Right forelimb (tissue), 1 donor: ENCODE measurements at places on chromosomes 5 and 9.

GRCh38 chr9:82601293-82601771, 461.6 kb downstream of the RASEF start:
- DNase-seq, result peak; percentile 53

GRCh38 chr5:91946870-91947269, 563.8 kb upstream of the ARRDC3 start:
- no peak for DNase-seq

DNA sequence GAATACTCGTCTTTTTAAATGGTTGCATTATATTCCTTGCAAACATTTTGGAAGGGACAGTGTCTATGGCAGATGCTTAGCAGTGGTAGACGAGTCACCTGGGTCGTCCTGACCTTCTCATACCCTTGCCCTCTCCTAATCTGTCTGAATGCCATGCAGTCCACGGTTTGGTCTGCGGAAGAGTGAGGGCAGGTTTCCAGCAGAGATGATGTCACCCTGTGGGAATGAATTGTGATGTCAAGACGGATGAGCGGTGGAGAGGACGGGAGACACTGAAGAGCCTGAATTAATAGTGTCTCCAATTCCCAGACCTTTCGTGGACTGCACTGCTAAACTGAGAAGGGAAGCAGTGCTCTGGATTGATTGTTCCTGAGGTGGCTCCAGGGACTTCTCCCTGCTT, 329.0 kb upstream of the PANK3 start:
- no peak for DNase-seq

GRCh38 chr9:33781736-33782135, 13.6 kb upstream of the PRSS3 start:
- DNase-seq, result no peak

- DNase-seq, result no peak
These were observed 79.1 kb upstream of the LMX1B start for GRCh38 chr9:126534431-126535186.

DNA sequence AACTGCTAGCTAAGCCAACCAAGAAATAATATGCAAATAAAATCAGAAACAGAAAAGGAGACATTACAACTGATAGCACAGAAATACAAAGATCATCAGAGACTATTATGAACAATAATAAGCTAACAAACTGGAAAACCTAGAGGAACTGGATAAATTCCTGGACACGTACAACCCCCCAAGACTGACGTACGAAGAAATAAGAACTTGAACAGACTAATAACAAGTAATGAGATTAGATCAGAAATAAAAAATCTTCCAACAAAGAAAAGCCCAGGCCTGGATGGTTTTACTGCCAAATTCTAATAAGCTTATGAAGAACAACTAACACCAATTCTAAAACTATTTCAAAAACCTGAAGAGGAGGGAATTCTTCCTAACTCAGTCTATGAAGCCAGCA, 67.9 kb downstream of the EPB41L4A start:
- DNase-seq, result no peak

GRCh38 chr5:35237580-35238376, 7.5 kb upstream of the PRLR start:
- no peak for DNase-seq

DNA sequence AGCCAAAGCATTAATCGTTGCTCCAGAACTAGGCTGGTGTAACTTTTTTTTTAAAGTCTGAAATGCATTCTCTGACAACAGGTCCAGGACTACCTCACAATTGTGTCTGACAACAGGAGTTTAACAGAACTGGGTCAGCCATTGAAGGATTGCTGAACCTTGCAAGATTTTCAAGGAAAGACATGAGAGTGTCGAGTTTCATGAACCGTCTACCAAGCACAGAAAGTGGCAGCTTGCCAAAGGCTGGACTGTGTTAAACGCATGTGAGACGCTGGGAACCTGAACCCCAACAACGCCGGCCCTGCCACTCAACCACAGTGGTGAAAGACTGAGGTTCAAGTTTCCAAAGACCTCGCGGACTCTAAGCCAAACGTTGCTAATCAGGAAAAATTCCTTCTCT, 79.1 kb downstream of the LHFPL2 start:
- peak; percentile 69 for DNase-seq

DNA sequence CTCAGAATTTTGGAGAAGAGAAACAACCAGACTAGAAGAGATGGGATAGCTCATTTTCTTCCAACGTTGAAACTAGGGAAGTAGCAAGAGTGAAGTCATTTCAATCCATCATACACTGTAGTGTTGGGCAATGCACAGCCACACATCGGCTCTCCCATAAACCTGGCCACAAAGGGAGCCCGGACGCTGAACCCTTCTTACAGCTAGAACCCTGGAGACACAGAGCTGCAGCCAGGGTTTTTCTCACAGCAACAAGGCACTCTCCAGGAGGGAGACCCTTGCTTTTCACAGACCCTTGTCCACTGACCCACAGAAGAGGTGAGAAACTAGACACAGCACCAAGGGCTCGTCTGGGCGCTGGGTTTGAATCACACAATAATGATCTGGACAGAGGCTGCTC, 101.4 kb upstream of the FSTL4 start:
- DNase-seq, result no peak

DNA sequence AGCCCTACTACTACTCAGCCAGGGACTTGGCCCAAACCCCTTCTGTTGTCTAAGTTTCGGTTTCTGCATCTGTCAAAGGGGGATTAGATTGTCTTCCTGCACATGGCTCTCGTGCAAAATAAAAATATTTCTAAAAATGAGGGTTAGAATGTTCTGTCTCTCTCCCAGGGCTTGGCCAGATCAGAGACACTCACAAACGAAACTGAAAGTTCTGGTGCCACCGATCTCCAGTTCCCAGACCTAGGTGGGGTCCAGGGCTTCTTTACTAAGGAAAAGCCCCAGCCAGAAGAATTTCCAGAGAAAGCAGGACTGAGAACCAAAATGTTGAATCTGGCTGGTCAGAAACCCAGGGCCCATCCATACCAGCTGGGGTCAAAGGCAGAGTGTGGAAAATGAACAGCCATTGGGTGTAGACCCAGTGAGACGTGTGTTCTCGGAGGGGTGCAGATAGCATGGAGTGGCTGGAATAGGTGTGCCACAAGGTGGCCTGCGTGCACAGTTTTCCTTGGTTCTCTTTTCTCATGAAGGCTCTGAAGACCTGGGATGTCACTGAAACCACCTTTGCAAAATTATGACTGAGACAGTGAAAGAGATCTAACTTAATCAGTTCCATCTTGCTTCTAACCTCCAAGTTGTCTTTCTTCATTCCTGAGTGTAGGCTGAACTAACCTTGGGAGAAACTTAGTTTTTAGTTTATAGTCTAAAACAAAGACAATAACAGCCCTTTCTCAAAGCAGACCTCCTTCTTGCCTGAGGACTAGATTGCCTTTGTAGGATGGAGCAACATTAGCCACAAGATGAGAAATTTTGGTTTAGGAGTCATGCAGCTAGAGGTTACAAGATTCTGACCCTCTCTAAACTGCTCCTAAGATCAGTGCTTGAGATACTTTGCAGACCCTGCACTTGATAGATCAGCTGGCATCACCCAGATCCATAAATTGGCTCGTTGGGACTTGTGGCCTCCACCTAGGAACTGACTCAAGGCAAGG, 2.3 kb upstream of the SLC23A1 start:
- DNase-seq, result no peak

DNA sequence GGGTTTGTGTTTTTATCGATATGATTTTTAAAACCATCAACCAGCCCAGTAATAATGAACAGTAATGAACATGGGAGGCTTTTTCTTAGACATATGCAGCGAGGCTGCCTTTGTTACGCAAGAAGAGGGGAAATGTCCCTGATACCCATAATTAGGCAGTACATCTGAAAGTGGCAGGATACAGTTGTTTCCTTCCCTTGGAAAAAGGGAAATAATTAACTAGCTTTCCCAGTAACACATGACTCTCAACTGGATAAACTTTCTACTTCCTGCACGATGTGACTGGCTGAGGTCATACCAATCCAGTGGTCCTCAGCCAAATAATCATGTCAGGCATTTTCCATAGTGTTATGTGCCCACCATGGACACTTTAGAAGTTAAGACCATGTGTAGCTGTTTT, 431.6 kb upstream of the C9orf72 start:
- DNase-seq, result no peak

GRCh38 chr9:128633057-128633456, 23.6 kb downstream of the DYNC2I2 start:
- DNase-seq, result no peak

- DNase-seq, result no peak
These were observed 4.0 kb downstream of the NADK2 start for GRCh38 chr5:36237751-36238150.

- DNase-seq, result no peak
These were observed 104.2 kb upstream of the PANK3 start for GRCh38 chr5:168683247-168683926.

DNA sequence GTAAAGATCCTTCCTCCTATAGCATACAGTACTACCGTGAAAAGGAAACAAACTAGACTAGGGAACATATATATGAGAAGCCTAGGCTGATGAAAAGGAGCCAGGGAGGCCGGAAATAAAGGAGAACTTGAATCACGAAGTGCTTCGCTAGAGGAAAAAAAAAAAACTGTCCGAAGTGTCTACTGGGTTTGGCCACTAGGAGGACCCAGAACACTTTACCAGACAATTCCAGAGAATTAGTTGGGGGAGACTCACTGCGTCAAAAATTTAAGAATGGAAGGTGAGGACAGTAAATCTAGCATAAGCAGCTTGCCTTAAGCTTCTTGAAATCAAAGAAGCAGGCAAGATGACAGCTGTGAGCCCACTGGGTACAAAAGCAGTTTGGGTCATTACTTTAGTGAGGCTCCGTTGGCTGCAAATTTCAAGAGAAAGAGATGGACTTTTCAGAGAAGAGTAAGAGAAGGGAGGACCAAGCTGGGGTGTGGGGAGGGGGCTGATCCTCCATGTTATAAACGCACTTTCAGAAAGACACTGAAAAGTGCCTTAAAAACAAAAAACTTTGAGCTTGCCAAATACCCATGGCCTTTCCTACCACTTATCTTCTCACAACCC, 47.4 kb downstream of the P4HA2 start:
- DNase-seq, result peak; percentile 60

DNA sequence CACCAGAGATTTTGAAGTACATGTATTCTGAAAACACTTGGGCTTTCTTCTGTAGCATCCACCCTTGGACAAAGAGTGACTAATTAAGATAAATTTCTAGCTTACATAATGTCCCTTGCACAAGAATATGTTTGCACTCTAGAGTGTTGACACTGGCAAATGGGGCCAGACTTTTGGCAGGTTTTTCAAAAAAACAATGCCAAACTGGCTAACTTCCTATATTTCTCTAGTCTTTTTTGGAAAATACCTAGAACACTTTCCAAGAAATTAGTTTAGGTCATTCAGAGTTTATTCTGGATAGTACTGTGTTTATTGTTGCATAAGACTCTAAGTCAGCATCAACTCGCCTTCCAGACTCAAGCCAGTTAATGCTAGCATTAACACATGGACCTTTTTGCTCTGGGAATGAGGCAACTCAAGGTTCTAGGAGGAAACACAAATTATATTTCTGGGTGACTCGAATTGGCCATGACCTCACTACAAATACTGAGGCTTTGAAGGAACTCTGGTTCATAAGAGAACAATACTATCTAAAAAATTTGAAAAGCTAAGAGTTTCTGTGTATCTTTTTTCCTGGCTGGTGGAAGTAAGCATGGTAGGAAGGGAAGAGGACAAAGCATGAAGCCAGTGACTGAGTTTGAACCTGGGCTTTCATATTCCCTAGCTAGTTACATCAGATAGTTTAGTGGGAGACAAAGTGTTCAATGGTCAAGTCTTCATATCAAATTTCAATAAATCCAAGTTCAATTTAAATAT, 101.6 kb downstream of the NREP start:
- no peak for DNase-seq

- DNase-seq, result no peak
These were observed 160.8 kb downstream of the DMRT2 start for GRCh38 chr9:1210954-1211353.
